ENCODE measurements at places on chromosomes 12 and 14.

DNA sequence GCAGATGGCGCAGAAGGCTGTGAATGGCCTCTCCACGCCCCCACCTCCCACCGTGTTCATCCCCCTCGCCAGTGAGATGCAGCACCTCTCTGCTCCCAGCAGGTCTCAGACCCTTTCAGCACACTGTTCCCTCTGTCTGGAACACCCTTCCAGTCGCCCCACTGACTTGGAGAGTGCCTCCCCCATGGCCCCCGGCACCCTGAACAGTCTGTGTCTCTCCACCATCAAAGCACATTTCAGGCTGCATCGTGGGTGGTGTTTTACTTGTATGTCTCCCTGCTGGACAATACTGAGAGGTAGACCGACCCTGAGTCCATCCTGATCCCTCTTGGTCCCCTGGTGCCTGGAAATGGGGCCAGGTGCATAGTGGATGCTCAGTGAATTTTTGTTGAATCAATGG is 34.9 kb downstream of the CACNA2D4 start:
- DNase-seq, result no peak

DNA sequence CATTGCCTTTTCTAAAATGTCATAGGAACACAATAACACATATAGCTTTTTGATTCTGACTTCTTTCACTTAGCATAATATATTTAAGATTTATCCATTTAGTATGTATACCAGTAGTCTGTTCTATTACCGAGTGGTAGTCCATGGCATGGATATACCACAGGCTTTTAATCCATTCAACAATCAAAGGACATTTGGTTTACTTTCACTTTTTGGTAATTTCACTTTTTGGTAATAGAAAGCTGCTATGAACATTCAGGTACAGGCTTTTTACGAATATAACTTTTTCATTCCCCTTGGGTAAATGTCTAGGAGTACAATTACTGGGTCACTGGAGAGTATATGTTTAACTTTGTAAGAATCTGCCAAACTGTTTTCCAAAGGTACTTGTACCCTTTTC is 100.7 kb upstream of the PRICKLE1 start:
- DNase-seq, result no peak

GRCh38 chr12:44287545-44287944 is 451.7 kb downstream of the TMEM117 start:
- no peak for DNase-seq

GRCh38 chr14:95494456-95494855 is 22.0 kb downstream of the SYNE3 start:
- DNase-seq, result no peak
